ENCODE measurements at places on chromosomes 4 and X. TPM values are rescaled to one million over a fixed set of nuclear protein-coding genes. Genes with fewer than 3 reads are reported as not detected.

Gene DGAT2L6
- 0.16 TPM for total RNA-seq

Gene RTL9
- not detected for total RNA-seq

Gene CXCL13
- not detected for total RNA-seq

Gene SMIM10L2A
- 0.50 TPM for total RNA-seq

Gene ACE2
- not detected for total RNA-seq

Gene CXorf65
- not detected for total RNA-seq
